ENCODE measurements at places on chromosomes 2 and 18.

GRCh38 chr2:60862642-60863041 is 18.7 kb upstream of the REL start:
- DNase-seq = no peak

DNA sequence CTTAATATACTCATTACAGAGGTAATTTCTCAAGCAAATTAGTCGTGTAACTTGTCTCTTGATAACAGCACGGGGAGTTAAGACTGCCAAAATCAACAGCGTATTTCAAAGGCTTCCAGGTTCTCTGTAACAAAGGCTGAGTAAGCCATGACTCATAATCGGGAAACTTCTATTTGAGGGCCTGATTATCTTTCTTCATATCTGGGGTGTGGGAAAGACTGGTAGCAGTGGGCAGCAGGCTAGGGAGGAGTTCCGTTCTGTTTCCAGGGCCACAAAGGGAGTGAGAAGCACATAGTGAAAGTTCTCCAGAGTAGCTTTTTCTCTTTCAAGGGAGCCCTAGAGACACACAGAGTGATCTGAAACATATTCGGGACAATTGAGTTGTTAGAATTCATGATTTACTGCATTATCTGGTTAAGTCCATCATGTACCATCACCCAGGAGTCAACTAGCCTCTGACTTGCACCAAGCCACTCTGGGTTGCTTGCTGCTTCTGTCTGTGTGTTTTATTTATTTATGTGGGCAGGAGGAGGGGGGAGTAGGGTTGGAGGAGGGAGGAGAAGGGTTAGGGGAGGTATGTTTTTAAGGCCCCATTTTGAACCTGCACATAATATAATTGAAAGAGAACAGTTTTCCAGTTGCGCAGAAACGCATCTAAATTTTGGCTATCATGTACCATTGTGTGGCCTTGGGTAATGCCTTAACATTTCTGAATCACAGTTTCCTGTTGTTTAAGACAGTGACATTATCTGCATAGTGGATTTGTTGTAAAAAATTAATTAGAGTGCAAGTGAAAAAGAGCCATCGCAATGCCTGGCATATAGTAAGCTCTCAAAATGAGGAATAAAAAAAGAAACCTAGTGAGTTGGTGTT is 80.5 kb upstream of the ITPRID2 start:
- no peak for DNase-seq

DNA sequence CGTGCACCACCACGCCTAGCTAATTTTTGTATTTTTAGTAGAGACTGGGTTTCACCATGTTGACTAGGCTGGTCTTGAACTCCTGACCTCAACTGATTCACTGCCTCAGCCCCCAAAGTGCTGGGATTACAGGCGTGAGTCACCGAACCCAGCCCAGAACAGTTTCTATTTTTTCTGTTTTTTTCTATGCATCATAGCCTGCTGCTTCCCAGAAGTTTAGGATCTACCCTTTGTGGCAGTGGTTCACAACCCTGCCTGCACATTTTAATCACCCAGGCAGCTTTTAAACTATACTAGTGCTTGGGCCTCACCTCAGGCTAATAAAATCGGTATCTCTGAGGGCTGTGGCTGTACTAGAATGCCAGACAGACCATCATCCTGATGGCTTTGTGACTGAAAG is 39.7 kb upstream of the SOCS6 start:
- no peak for DNase-seq

- DNase-seq = peak; percentile 100
Observed at GRCh38 chr2:69914164-69914949, 552 bp upstream of the MXD1 start.
